ENCODE measurements at places on chromosomes 12 and 14. TPM values are rescaled to one million over a fixed set of nuclear protein-coding genes. Genes with fewer than 3 reads are reported as not detected.

Gene REP15
- not detected for total RNA-seq

Gene ARMH4
- not detected for total RNA-seq

Gene ABCD2
- 30.8 TPM for total RNA-seq

Gene KRT7
- 8.5 TPM for total RNA-seq
